ENCODE measurements at places on chromosomes 16 and 17. TPM values are rescaled to one million over a fixed set of nuclear protein-coding genes. Genes with fewer than 3 reads are reported as not detected.

DNA sequence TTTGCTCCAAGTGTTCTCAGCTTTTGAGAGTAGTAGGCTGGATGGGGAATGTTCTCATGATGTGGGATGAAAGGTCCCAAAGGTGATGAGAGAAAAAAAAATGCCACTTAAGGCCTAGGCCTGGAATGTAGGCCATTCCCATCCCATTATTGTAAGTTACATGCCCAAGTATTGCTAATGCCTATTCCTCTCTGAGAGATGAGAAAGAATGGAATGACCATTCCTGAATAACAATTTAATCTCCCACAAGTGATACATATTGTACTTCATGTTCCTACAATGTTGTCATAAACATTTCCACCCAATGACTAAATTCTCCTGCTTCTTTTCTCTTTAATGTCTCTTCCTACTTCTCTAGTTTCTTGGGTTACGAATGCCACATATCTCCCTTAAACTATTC is 102.8 kb upstream of the KCNJ16 start:
- no peaks in the 10 kb centered on the region for H3K27me3 ChIP-seq
- H3K36me3 ChIP-seq = no peaks in the 10 kb centered on the region
- H3K27ac ChIP-seq = no peak overlapping the region
- no peaks in the 10 kb centered on the region for H3K4me1 ChIP-seq
- no peak overlapping the region for H3K4me3 ChIP-seq
- no peak for DNase-seq

DNA sequence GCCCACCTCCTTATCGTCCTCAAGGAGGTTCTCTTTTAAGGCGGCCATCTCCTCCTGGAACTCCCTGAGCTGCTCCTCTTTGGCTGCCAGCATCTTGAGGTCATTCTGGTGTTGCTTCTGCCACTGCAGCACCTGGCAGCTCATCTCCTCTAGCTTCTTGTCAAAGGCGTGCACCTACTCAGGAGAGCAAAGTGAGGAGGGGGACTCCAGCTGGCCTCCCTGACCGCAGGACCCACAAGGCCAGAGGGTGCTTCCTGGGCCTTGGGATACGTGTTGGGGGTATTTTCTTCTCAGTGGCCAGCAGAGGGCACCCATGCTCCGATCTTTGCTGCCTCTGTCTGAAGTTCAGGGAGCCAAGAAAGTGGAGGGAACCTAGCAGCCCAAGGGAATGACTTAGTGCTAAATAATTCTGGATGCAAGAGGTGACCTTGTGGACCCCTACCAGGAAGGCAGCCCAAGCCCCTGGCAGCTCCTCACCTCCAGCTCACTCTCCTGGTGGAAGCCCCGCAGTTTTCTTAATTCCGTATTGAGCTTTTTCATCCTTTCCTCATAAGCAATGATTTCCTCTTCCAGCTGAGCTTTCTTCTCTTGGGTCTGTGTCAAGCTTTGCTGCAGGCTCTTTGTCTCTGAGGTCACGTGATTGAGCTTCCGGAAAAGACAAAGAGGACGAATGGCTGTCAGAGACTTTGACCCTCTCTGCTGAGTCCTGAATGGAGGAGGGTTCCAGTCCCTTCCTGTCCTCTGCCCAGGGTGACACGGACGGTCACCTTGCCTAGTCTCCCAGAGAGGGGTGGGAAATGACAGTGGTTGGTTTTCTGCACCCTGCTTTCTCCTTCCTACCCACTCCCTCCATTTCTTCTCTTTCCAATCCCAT is 31.4 kb downstream of the DHX38 start:
- H3K4me1 ChIP-seq = no peaks in the 10 kb centered on the region
- H3K4me3 ChIP-seq = no peak overlapping the region
- no peaks in the 10 kb centered on the region for H3K36me3 ChIP-seq
- peak; percentile 74 for DNase-seq

DNA sequence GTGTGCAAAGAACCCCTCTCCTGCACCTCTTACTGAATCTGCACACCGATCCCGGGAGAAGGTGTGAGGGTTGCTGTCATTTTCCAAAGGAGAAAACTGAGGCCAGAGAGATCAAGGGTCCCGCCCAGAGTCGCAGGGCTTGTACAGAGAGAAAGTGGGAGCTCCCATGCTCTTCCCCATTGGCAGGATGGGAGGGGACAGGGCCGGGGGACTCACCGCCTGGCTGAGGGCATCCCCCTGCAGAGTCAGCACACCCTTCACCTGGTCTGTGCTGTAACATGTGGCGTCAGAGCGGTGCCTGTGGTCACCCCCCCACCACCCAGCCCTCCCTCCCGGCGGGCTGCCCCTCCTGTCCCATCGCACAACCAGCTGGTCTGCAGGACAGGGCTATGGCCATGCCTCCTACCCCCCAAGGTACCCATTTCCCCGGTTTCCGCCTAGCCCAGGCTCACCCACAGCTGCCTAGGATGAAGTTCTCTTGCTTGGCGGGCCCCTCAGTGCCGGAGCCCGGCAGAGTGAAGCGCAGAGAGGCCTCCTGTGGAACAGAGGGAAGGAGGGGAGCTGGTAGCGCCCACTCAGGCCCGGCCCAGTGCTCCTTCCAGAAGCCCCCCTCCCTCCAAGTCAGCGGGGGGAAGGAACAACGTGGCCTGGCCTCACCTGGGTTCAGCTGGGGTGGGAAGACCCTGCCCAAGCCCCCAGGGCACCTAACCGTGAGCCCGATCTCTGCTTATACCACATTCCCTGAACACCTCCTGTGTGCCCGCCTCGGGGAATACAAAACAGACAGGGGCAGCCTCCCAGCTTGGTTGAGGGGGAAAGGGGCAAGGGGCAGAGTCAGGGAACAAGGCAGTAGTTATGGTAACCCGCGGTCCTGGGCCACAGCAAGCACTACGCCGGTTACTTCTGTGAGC is 1.1 kb downstream of the ROGDI start:
- peaks cover 6% of the 10 kb centered on the region for H3K36me3 ChIP-seq
- peak overlapping the region; percentile 75 for H3K4me3 ChIP-seq
- peaks cover 9% of the 10 kb centered on the region for H3K4me1 ChIP-seq
- no peak for DNase-seq
- no peaks in the 10 kb centered on the region for H3K27me3 ChIP-seq
- H3K27ac ChIP-seq = no peak overlapping the region

GRCh38 chr17:16046966-16047365 is 47.3 kb downstream of the TTC19 start:
- peaks cover 38% of the 10 kb centered on the region for H3K36me3 ChIP-seq
- no peak overlapping the region for H3K4me3 ChIP-seq
- no peak for DNase-seq
- H3K27me3 ChIP-seq = no peaks in the 10 kb centered on the region
- H3K27ac ChIP-seq = peak overlapping the region; percentile 49

GRCh38 chr17:55090079-55090492 is 121.5 kb downstream of the STXBP4 start:
- peak overlapping the region; percentile 80 for H3K27ac ChIP-seq
- peaks cover 11% of the 10 kb centered on the region for H3K36me3 ChIP-seq
- peak; percentile 76 for DNase-seq
- peaks cover 26% of the 10 kb centered on the region for H3K4me1 ChIP-seq
- H3K27me3 ChIP-seq = no peaks in the 10 kb centered on the region

GRCh38 chr17:44840274-44840673 is 7.4 kb upstream of the HIGD1B start:
- H3K27ac ChIP-seq = no peak overlapping the region
- no peaks in the 10 kb centered on the region for H3K27me3 ChIP-seq
- peaks cover 5% of the 10 kb centered on the region for H3K4me1 ChIP-seq
- H3K4me3 ChIP-seq = no peak overlapping the region
- no peak for DNase-seq
- no peaks in the 10 kb centered on the region for H3K36me3 ChIP-seq

DNA sequence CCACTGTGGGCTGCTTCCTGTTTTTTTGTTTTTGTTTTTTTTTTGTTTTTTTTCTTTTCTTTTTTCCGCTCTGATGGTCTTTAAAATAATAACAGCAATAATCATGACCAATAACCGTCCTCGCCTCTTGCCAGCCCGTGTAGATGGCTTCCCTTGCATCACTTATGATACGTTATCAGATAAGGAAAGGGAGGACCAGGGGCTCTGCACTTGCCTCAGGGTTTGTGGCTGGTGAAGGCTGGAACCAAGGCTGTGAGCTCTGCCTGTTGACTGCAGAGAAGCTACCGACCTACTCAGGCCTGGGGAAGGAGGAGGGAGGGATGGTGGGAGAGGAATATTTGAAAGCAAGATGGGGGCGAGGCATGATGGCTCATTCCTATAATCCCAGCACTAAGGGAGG is 114.0 kb upstream of the SDK2 start:
- no peaks in the 10 kb centered on the region for H3K36me3 ChIP-seq
- no peak overlapping the region for H3K27ac ChIP-seq
- no peak for DNase-seq
- H3K4me1 ChIP-seq = peaks cover 15% of the 10 kb centered on the region
- no peak overlapping the region for H3K4me3 ChIP-seq

- H3K27me3 ChIP-seq = no peaks in the 10 kb centered on the region
- H3K36me3 ChIP-seq = peaks cover 1% of the 10 kb centered on the region
- H3K4me3 ChIP-seq = no peak overlapping the region
- DNase-seq = no peak
Measured at GRCh38 chr17:47837401-47838039, 3.6 kb downstream of the SCRN2 start.

DNA sequence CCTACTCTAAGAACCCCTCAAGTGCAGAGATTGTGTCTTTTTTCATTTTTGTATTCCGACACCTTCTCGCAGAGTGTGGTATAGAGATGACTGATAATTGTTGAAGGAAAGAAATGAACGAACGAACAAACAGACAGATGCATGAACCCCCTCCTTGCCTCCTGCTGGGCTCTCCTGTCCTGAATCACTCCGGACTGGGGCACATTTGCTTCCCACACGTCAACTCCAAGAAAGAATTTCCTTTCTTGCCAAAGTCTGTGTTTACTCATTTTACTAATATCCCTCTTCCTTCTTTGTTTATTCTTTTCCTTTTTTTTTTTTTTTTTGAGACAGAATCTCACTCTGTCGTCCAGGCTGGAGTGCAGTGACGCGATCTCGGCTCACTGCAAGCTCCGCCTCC is 37.5 kb upstream of the BHLHA9 start:
- H3K4me3 ChIP-seq = no peak overlapping the region
- no peak for DNase-seq
- H3K4me1 ChIP-seq = peaks cover 14% of the 10 kb centered on the region
- no peak overlapping the region for H3K27ac ChIP-seq
- H3K27me3 ChIP-seq = peaks cover 30% of the 10 kb centered on the region
- peaks cover 3% of the 10 kb centered on the region for H3K36me3 ChIP-seq

GRCh38 chr17:64032081-64032480 is 11.6 kb upstream of the ICAM2 start:
- no peak overlapping the region for H3K4me3 ChIP-seq
- H3K4me1 ChIP-seq = peaks cover 14% of the 10 kb centered on the region
- H3K27ac ChIP-seq = no peak overlapping the region
- DNase-seq = no peak
- peaks cover 5% of the 10 kb centered on the region for H3K36me3 ChIP-seq
- no peaks in the 10 kb centered on the region for H3K27me3 ChIP-seq

DNA sequence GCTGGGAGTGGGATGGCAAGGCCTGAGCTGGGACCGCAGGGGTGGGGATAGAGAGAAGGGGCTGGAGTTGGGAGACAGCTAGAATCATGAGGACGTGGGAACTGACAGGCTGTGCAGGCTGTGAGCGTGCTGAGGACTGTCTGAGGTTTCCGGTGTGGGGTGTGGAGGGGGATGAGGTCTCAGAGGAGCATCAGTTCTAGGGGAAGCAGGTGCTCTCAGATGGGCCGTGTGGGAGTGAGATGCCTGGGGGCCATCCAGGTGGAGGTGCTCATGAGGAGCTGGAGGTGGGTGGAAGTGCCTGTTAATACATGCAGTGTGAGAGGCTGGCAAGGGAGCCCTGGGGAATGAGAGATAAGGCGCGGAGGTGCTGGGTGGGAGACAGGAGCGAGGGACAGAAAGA is 27.2 kb downstream of the HASPIN start:
- H3K27me3 ChIP-seq = no peaks in the 10 kb centered on the region
- peak; percentile 66 for DNase-seq
- H3K27ac ChIP-seq = peak overlapping the region; percentile 31

GRCh38 chr17:51933647-51934046 is 224.9 kb downstream of the CA10 start:
- no peaks in the 10 kb centered on the region for H3K36me3 ChIP-seq
- no peaks in the 10 kb centered on the region for H3K4me1 ChIP-seq
- no peak overlapping the region for H3K4me3 ChIP-seq
- H3K27ac ChIP-seq = no peak overlapping the region

GRCh38 chr16:2842340-2843000 is 12.4 kb downstream of the ZG16B start:
- peaks cover 46% of the 10 kb centered on the region for H3K4me1 ChIP-seq
- H3K4me3 ChIP-seq = peak overlapping the region; percentile 77

GRCh38 chr17:82560252-82560642 is 40.7 kb downstream of the FOXK2 start:
- H3K27ac ChIP-seq = no peak overlapping the region
- H3K27me3 ChIP-seq = no peaks in the 10 kb centered on the region
- no peak for DNase-seq
- no peak overlapping the region for H3K4me3 ChIP-seq
- H3K4me1 ChIP-seq = peaks cover 24% of the 10 kb centered on the region

GRCh38 chr16:87874639-87875427 is 5.5 kb upstream of the SLC7A5 start:
- H3K36me3 ChIP-seq = peaks cover 1% of the 10 kb centered on the region
- peak; percentile 94 for DNase-seq
- peak overlapping the region; percentile 67 for H3K4me3 ChIP-seq
- H3K27me3 ChIP-seq = no peaks in the 10 kb centered on the region

GRCh38 chr17:43521389-43521788 is 24.8 kb downstream of the ETV4 start:
- no peak overlapping the region for H3K27ac ChIP-seq
- DNase-seq = no peak
- no peak overlapping the region for H3K4me3 ChIP-seq
- H3K36me3 ChIP-seq = peaks cover 46% of the 10 kb centered on the region

GRCh38 chr17:742147-742793 is 9.8 kb downstream of the GEMIN4 start:
- H3K27ac ChIP-seq = no peak overlapping the region
- H3K36me3 ChIP-seq = peaks cover 45% of the 10 kb centered on the region
- no peak overlapping the region for H3K4me3 ChIP-seq
- H3K4me1 ChIP-seq = peaks cover 12% of the 10 kb centered on the region

GRCh38 chr16:86714166-86714565 is 135.8 kb downstream of the FOXL1 start:
- H3K27me3 ChIP-seq = peaks cover 11% of the 10 kb centered on the region
- no peak overlapping the region for H3K4me3 ChIP-seq
- no peak overlapping the region for H3K27ac ChIP-seq
- no peak for DNase-seq
- no peaks in the 10 kb centered on the region for H3K4me1 ChIP-seq

DNA sequence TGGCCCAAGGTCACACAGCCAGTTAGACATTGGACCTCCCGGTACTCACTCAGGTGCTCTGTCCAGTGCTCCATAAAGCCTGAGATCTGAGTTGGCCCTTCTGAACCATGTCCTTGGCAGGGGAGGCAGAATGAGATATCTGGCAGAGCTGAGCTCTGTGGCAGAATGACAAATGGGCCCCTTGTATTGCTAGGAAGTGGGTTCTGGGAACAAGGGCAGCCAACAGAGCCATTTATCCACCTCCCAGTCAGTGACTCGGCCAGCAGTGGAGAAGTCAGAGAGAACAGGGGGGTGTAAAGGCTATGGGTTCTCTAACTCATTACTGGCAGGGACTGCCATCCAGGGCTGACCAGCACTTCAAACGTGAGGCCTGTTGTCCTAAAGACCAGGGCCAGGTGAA is 117.1 kb upstream of the NLRP1 start:
- no peak overlapping the region for H3K27ac ChIP-seq
- no peaks in the 10 kb centered on the region for H3K36me3 ChIP-seq
- no peak for DNase-seq
- no peak overlapping the region for H3K4me3 ChIP-seq

The CIITA gene
- 1.8 TPM for total RNA-seq

The C17orf100 gene
- total RNA-seq = 1.8 TPM

The TMIGD1 gene
- not detected for total RNA-seq

The KRTAP1-5 gene
- total RNA-seq = not detected

The PKMYT1 gene
- 123 TPM for total RNA-seq

The TCAP gene
- 0.90 TPM for total RNA-seq

The CFAP97D1 gene
- not detected for total RNA-seq

Measured in activated CD4-positive, alpha-beta memory T cell treated with anti-CD3 and anti-CD28 coated beads for 36 hours (primary cell).